ENCODE measurements at places on chromosomes 16 and 17. TPM values are rescaled to one million over a fixed set of nuclear protein-coding genes. Genes with fewer than 3 reads are reported as not detected.

HNF1B gene
- total RNA-seq = not detected

GRCh38 chr16:13154799-13155198 lies 253.4 kb downstream of the SHISA9 start:
- DNase-seq = no peak

DNA sequence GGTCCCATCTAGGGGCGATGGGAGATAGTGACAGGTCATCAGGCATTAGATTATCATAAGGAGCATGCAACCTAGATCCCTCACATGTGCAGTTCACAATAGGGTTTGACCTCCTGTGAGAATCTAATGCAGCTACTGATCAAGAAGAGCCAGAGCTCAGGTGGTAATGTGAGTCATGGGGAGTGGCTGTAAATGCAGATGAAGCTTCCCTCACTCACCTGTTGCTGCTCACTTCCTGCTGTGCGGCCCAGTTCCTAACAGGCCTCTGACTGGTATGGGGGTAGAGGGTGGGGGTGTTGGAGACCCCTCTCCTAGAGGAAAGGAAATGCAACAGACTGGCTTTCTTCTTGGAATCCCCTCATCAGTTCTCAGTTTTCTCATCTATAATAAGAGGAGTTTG lies 131.4 kb downstream of the CA10 start:
- DNase-seq = no peak

DNA sequence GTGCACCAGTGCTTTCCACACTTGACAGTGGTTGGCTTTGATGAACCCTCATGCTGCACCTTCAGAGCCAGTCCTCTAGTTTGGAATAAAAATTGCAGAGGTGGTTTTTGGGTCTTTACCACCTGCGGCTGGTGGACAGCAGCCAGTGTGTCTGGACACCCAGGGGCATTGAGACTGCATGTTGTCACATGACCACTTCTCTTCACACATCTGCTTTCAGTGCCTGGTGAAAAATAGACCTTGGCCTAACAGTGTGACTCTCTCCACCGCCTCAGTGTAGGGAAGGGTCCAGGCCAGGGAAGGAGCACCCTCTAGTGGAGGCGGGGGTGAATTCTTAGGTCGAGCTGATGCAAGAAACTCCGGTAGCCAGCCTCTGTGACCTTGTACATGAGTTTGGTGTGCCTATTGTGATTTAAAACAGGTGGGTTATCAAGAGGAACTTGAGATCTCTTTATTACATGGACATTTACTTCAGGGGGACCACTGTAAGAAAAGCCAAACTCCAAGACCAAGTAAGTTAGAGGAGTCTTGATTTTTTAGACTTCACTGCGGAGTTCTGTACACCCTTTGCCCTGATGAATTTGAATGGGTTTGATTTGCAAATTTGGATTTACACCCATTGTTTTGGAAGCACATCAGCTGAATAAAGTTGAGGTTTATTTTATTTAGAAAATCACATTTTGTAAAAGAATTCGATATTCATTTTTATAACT lies 17.9 kb downstream of the GOSR2 start:
- peak; percentile 51 for DNase-seq

Data from Panc1 (cell line).